ENCODE measurements at places on chromosomes 12 and 14.

DNA sequence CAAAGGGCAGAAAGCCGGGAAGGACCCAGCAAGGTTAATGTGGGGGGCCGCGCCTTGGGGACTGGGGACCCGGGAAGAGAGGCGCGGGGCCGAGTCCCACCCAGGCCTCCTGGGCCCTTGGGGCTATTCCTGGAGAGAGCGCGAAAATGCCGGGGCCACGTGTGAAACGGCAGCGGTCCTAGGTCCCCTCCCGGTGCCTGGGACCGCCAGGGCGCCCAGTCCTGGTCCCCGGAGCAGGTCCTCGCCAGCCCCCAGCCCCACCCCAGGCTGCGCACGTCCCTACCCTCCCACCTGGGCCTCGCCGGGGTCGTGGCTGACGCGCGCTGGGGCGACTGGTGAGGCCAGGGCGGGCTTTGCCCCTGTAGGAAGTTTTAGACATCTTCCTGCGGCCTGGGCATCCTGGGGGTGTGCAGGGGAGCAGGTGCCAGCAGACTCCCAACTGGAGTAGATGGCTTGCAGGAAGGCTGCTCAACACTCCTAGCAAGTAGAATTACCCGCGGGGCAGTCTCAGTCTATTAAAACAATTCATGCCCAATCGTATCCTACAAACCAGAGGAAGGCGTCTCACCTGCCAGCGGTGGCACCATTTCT, 708 bp downstream of the FAR2 start:
- DNase-seq, result no peak

- no peak for DNase-seq
Measured at GRCh38 chr14:78519863-78520262, 349.7 kb downstream of the NRXN3 start.

GRCh38 chr14:96797582-96798349, 584 bp downstream of the VRK1 start:
- peak; percentile 8 for DNase-seq

DNA sequence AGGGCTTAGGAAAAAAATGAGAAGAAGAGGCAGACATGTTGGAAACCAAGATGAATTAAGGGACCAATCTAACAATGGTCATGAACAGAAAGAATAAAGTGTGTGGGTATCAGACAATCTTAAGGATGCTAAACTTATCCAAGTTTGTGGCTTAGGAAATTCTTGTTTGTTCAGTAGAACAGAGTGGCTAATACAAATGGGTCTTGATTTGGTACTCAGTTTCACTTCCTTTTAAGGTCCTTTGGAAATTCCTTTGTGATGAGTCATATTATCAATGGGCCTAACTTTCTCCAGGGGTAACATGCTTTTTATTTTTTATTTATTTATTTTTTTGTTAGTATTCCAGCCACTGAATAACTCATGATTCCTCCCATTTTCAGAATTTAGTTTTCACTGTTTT, 1154.7 kb upstream of the FLRT2 start:
- DNase-seq, result no peak

GRCh38 chr12:108175310-108175709, 46.2 kb downstream of the WSCD2 start:
- no peak for DNase-seq

GRCh38 chr12:80837342-80837978, 100.3 kb downstream of the LIN7A start:
- DNase-seq, result no peak

DNA sequence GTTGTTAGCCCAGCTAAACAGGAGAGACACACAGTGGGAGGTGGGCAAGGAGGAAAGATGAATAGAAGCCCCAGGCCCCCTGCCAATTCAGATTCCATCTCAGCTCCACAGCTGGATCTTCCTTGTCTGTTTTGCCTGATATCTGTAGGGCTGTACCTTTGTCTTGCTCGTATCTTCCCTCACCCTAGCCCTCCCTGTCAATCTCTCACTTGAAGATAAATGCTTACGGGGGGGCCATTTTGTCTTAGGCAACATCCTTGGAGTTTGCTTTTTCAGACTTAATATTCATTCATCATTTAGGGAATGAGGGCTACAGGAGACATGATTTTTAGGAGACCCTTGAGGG, 2.4 kb downstream of the KIF5A start:
- DNase-seq, result no peak

GRCh38 chr12:130126023-130126432, 36.2 kb upstream of the FZD10 start:
- no peak for DNase-seq

GRCh38 chr14:54116972-54117371, 160.3 kb upstream of the BMP4 start:
- DNase-seq, result no peak

DNA sequence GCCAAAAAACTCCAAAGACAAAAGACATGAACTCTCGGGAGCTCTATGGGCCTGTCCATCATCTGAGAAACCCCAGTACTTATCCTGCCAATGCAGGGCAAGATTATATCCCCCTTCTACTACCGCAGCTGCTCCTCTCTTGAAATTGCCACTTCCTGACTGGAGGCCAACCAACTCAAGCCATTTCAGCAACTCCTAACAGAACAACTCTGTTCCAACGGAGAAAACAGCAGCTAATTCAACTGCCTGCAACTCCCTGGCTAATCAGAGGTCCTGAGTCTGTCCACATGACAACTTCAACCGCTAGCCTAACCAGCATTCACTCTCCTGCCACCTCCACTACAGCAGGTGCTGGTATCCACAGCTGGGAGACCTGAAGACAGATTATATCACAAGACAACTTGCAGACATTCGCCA, 24.1 kb downstream of the CEP83 start:
- DNase-seq, result no peak

- DNase-seq, result no peak
Measured at GRCh38 chr12:89884952-89885351, 176.3 kb upstream of the ATP2B1 start.

GRCh38 chr12:68510397-68510796, 100.3 kb upstream of the RAP1B start:
- DNase-seq, result no peak

DNA sequence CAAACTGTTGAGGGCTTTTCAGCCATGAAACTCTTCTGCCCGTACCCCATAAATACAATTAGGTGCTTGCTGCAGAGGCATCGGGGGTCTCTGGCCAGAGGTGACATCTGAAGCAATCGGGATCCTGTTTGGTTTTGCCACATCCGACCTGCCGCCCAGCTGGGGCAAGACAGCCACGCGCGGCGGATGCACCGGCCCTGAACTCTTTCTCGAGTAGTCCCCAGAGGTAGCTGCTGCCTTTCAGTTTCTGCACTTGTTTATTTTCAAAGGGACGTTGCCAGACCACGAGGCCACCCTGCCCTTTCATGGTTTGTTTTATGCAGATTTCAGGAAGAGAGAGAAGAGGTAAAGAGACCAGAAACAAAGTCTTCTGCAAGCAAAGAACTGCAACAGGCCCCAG, 10.6 kb upstream of the MLXIP start:
- peak; percentile 60 for DNase-seq

GRCh38 chr12:78441737-78442453, 422.7 kb upstream of the SYT1 start:
- DNase-seq, result no peak

- peak; percentile 31 for DNase-seq
Measured at GRCh38 chr12:12983420-12984035, 16.5 kb downstream of the HEBP1 start.

- DNase-seq, result no peak
Measured at GRCh38 chr14:101594511-101595148, 33.3 kb downstream of the DIO3 start.

- no peak for DNase-seq
Measured at GRCh38 chr12:122449317-122449716, 26.8 kb upstream of the CLIP1 start.

GRCh38 chr12:954741-955140, 5.2 kb upstream of the RAD52 start:
- no peak for DNase-seq

DNA sequence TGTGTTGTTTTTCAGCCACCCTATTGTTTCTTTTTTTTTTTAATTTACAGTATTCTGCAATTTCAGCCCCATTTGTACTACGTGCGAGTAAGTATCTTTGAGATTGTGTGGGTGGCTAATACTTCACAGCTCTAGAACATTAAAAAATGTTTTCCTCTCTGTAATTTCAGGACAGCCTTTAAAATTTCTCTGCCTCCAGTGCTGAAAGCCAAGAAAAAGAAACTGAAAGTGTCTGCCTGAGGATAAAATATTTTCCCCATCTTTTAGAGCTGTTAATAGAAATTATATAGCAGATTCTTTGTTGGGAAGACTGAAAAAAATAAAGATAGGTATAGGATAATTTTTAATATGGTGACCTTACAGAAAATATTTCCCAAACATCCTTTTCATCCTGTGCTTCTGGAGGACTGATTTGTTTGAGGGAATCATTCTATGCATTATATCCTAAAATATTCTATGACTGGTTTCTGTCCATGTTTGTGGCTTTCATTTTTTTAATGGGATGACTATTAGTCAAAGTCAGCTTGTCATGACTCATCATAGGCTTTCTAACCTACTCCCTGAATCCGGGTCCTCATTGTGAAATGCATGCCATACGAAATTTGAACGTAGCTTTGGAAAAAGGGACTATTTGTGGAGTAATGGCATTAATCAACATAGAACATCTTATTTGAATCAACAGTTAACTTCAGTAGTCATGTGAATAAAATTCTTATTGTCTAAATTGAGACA, 10.8 kb upstream of the TCTN2 start:
- no peak for DNase-seq

DNA sequence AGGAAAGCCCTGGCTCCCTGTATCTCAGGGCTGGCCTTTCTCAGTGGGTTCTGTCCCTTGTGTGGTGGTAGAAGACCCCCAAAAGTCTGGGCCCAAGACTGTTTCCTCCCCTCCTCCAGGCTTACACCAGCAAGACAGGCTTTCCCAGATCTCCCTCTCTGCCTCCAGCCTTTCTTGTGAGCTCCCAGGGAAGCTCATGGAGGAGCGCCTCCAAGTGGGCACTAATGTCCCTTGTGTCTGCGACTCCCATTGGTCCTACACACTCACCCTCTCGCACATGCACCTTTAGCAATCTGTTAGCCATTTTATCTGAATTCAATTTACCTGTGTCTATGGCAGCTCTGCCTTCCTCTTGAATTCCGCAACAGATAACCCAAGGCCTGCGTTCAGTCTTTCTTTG, 251.1 kb upstream of the CAND1 start:
- no peak for DNase-seq

- DNase-seq, result no peak
Measured at GRCh38 chr12:5809586-5809985, 135.5 kb downstream of the ANO2 start.

- DNase-seq, result no peak
Measured at GRCh38 chr14:100629696-100630095, 42.5 kb upstream of the BEGAIN start.

- DNase-seq, result no peak
Measured at GRCh38 chr14:71398450-71398849, 491.2 kb downstream of the PCNX1 start.

DNA sequence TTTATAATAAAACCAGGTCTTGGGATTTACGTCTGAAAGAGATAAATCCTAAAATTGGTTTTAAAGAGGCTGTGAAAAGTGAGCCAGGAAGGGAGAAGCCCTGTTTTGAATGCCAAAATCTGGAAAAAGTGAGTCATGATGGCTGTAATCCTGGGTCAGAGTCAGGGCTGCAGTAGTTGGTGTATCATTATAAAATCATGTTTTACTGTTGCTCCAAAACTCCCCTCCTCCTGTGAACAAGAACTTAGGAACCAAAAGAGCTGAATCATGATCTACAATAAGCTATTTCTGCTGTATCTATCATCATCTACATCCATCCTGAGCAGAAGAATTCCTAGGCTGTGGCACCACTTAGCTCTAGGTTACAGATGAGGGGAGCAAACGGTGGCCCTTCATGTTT, 79.3 kb downstream of the LMO3 start:
- no peak for DNase-seq

GRCh38 chr14:22739423-22739822, 27.1 kb upstream of the OXA1L start:
- no peak for DNase-seq
